HEK293T (cell line): ENCODE measurements at places on chromosomes 7 and 10.

DNA sequence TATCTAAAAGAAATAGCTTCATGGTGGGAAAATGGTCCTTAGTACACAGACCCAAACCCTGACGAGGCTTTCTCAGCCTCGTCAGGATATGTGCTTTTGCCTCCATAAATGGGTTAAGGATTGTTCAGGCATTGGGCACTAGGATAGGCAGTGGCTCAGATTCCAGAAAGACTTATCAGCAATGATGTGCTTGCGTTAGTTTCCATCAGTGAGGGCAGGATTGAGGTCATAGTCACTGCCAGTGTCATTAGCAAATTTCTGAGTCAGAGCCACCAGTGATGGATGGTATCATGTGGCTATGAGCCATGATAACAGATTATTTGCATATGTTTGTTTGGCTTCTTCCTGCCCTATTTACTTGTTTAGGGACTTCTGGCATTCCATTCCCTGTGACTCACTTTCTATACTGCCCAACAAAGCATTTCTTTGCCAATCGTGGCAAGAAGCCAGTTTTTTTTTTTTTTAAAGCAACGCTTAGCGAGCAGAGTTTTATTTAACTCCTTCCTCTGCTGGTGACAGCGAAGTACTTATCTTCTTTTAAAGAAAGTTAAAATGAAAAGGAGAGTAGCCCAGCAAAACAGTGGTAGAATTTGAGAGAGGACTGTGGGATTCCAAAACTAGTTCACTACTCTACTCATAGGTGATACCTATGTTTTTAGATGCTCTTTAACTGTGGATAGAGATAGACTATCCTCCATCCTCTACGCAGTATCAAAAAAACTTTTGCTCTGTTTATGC lies 44.4 kb downstream of the MYPN start:
- peak; percentile 44 for DNase-seq

GRCh38 chr10:12471135-12471534 lies 121.8 kb downstream of the CAMK1D start:
- DNase-seq, result no peak

DNA sequence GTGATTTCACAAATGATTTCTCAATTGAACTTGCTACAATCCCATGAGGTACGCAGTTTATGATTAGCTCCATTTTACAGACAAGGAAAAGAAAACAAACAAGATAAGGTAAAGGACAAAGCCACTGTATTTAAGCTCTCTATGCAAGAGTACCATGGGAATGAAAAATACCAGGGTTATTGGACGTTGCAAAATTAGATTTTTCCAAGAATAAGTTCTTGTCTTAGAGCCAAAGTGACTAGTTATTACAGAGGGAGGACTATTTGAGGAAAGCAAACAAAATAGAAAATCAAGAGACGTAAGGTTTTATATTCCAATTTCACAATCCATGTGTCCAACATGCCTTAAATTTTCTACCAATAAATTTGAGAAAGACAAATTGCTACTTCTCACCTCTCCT lies 97.9 kb upstream of the PTN start:
- DNase-seq, result no peak

DNA sequence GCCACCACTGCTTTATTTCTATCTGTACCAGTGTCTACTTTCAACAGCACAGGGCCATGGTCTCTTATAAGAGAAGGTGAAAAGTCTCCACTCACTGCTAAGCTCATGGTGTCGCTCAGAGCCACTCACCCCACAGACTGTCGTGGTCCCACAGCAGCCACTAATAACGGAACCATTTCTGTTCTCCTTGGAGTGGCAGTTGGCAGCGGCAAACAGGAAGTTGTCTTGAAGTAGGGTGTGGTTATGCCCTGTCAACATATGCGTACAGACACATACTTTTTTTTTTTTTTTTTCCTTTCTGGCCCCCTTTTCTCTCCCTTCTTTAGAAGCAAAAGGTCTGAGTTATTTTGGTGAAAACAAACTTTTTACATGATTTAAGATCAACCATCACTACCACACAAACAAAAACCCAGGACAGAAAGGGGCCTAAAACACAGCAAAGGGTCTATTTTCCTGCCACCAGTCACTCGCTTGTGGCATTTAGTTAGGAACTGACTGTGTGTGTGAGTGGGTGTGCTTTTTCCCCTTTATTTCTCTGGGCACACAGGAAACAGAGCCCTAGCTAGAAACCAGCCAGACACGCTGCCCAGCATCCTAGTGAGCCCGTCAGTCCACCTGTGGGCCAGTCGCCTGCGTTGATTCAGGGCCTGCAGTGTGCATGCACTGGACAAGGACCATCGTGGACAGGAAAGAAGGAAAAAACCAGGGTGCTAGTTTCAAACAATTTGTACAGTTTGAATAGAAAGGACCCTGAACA lies 96.7 kb upstream of the EFCAB10 start:
- DNase-seq, result no peak

DNA sequence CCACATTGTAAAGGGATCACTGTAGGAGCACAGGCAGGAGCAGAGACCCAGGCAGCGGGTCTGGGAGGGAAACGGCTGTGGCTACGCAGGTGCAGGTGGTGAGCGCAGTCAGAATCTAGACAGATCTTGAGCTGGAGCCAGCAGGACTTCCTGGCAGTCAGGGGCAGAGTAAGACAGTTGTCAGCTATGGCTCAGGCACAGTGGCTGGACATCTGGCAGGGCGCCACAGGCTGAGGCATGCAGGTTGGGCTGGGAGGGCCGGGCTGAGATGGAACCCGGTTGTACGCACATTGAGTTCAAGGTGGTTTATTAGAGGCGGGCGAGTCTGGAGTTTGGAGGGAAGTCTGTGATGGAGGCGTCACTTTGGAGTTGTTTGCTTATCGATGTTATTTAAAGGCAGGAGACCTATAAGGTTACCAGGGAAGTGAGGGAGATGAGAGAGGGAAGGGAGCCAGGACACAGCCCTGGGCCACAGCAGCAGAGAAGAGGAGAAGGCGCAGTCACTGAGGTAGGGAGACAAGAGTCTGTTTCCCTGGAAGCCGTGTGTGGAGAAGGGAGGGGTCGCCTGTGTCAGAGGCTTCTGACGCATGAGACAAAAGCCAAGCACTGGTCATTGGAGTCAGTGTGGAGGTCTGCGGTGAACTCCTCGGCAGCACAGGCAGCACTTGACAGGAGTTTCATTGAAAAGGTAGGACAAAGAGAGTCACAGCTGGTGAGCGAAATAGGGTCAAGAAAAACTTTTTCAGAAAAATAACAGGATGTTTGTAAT lies 73.8 kb downstream of the LANCL2 start:
- DNase-seq, result no peak

DNA sequence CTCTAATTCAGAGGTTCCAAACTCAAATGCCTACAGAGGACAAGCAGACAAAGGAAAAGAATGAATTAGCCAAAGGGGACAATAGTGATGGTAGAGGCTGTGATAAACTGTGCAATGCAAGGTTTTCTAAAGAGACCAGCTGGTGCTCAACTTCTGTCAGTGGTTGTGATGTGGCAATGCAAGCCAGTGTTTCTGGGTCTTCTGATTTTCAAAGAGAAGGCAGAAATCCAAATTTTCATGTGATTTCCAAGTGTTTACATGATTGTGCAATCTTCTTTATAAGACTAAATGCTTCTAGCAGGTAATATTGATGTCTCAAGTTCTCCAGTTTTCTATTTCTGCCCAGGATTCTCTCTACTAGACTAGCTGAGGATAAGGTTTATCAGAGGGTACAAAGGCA lies 135.9 kb downstream of the PCDH15 start:
- no peak for DNase-seq

DNA sequence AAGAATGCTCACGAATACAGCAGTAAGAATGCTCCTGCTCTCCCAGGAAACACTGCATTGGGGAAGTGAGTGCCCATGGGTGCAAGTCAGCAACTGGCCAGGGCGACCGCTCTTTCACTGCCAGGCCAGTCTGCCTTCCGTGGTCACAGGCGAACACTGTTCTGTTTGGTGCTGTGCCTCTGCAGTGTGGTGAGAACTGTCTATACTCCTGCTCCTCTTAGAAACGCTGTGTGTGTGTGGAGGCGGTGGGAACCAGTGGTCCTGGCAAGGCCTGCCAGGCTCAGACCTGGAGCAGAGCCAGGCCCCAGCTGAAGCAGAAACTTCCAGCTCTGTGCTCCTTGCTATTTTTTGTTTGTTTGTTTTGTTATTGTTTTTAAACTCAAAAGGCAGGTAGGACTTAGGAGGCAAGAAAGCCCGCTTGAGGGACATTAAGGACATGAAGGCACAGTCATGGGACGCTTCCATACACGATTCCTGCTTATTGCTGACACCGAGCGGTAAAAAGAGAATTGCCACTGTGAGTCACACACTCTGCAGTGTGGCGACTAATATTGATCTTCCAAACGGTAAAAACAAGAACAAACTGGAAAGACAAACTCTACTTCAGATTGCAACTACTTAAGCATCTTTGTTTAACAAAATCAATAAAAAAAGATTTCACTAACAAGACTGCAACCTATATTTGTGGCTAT lies 430.8 kb downstream of the DNAJB6 start:
- no peak for DNase-seq

- no peak for DNase-seq
These were observed 15.3 kb downstream of the JAZF1 start for GRCh38 chr7:28165261-28165660.

DNA sequence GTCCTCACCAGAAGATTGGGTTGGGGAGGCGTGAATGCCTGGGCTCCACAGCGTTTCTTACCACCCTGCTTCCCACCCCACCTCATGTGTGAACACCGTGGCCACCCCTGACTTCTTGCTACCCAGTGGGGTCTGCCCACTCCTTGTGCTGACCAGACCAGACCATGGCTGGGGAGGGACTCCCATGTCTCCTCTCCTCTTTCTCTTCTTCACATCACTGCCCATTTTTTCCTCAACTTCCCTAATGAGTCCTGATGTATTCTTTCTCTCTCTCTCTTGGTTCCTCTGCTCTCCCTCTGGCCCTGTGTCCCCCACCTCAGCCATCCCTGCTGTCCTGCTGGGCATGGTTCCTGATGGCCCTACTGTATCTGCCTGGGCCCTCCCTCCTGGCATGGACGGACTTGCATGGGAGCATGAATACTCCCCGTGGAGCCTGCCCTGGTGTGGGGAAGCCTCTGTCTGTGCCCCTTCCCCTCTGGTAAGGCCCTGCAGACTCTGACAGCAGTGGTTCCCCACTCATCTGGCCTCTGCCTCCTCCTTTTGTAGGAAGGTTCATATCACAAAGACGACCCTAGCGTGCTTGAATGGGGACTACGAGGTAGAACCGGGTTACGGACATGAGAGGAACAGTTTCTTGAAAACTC lies 85.5 kb downstream of the ADCY1 start:
- no peak for DNase-seq

- DNase-seq, result no peak
These were observed 19.4 kb downstream of the JCAD start for GRCh38 chr10:30039988-30040387.

DNA sequence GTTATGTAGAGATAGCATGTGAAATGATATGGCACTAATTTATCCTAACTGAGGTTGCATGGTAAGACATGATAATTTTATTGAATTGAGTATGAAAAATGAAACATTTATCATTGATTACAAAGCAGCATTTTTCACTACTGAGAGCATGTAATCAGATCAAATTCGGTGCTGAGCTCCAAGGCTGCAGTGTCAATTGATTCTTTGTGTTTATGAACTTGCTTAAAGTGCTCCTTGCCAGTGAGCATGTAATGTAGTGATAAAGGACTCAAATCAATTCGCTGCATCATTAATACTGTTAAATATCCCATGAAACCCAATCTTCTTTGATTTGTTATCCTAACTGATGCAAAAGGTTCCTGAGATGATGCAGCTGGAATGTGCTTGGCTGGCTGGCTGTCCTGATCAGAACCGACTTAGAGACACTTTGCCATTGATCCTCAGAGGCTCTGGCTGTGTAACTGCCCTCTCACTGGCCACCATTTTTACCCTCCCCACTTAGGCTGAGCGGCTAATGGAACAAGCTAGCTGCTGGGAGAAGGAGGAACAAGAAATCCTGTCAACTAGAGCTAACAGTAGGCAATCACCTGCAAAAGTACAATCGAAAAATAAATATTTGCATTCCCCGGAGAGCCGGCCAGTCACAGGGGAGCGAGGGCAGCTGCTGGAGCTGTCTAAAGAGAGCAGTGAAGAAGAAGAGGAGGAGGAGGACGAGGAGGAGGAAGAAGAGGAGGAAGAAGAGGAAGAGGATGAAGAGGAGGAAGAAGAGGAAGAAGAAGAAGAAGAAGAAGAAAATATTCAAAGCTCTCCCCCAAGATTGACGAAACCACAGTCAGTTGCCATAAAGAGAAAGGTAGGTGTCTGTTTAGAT lies 89.8 kb upstream of the SAMD8 start:
- no peak for DNase-seq

DNA sequence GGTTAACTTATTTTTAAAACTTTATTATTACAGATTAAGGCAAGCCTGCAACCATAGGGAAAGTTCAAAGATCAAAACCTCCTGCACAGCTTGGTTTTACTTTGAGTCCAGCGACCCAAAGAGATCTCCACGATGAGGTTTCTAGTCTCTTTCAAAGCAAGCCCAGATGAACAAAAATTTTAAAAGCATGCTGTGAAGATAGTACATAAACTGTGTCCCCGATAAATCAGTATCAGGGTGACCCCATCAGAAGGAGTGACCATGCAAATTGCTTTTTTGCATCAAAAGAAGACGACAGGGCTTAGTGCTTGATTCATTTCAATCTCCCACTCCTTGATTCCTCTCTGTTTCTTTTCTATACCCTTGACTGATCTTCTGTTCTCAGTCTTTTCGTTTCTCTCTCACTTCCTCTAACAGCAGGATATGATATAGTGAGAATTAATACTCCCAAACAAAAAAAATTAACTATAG lies 16.0 kb upstream of the DNTT start:
- DNase-seq, result no peak

DNA sequence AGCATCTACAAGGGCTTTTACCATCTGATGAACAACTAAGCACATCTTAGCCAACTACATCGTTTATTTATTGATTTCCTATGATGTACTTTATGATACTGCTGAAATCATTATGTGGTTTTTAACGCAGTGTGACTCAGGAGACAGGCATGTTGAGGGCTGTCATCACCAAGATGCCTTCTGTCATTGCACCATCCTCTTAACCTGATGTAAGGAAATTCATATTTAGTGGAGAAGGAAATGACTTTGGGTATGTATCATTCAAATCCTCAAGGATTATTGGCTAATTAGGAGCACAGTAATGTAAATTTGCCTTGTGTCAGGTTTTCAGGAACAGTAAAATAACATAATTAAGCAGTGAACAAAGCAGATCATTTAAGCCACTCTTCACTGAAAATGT lies 138.5 kb upstream of the MGMT start:
- DNase-seq, result no peak

DNA sequence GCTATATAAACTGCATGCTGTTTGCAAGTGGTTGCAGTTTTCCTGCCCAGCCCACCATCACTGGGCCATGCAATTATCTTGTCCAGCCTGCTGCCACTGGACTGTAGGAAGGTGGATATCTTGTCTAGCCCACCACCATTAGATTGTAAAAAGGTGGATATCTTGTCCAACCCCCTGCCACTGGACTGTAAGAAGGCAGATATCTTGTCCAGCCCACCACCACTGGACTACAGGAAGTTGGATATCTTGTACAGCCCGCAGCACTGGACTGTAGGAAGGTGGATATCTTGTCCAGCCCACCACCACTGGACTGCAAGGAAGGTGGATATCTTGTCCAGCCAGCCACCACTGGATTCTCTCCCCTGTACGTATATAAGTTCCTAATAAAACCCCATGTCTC lies 69.8 kb downstream of the SKAP2 start:
- DNase-seq, result no peak
